Ascending aorta (tissue), 2 donors: ENCODE measurements at places on chromosomes 3 and 15. TPM values are rescaled to one million over a fixed set of nuclear protein-coding genes. Genes with fewer than 3 reads are reported as not detected.

DNA sequence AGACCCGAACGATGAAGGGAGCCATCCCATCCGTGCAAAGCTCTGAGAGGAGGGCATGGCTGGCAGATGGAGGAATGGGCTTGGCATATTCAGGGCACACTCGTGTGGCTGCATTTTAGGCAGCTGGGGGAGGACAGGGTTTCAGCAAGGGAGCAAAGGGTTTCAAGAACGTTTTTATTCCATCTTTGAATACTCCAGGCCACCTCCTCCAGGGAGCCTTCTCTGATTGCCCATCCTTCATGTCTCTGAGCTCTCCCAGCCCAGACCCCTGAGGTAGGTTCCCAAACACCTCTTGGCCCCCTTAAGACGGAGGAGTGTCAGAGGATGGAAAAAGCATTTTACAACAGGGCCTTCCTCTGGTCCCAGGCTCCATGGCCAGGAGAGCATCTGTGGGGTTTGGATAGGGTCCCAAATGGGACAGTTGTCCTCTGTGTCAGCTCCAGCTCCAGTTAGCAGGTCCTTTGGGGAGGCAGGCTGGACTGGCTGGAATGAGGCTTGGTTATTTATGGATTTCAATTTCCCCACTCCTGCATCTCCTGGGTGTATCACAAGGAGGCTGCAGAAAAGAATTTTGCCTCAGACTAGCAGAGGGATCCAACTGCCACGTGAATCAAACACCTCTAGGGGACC, 17.7 kb upstream of the SLC6A1 start:
- DNase-seq = no peak

DNA sequence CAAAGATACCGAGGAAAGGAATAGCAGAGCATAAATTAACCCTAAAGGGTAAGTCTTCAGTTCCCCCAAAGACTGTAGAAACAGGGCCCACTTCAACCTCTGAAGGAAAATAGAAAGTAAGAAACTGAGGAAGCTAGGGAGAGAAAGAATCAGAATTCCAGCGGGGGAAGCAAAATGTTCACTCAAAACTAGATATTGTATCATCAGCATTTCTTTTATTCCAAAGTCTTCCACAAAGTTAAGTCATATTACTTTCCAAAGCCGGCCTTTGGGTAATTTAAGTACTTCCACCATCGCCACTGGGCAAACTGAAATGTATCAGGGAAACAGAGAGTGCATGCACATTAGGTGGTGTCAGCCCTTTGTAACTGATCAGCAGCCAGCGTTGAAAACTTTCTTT, 88.3 kb downstream of the RSL24D1 start:
- DNase-seq = no peak

SAMD7 gene
- not detected for total RNA-seq

DNA sequence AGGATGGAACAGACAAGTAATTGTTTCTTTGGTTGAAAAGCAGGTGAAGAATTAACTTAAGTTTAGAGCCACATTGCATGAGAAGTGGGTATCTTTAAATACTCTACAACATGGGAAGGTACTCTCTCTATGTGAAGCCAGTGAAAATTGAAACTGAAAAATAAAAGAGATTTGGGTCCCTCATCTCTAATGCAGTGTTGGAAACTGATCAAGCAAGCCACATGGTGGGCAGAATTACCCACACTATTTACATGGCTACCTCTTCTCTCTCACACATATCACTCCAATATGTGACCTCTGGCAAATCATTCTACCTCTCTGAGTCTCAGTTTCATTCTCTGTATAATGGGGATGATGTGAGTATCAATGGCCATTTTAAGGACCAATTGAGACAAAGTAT, 339.0 kb downstream of the IL5RA start:
- DNase-seq = no peak

- no peak for DNase-seq
Observed at GRCh38 chr15:70753101-70753829, 10.1 kb downstream of the UACA start.

GRCh38 chr15:40062816-40063562, 24.0 kb upstream of the SRP14 start:
- DNase-seq = no peak

CLPX gene
- 13.7 TPM for total RNA-seq

DNA sequence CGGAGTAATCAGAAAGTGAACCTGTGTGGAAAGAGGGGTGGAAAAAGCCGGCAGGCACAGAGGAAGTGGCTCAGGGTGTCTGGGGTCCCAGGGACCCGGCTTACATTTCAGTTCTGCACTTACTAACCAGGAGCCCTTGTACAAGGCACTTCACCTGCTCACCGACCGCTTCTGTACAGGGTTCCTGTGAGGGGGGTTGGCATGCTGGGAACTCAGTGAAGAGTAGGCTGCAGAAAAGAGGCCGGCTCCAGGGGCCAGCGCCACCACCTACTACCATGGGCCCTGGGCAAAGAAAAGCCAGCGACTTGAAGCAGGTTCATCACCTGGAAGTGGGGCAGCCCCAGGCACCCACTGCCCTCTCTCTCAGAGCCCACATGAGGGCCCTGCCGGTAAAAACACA, 6.2 kb downstream of the STIMATE start:
- DNase-seq = no peak

GRCh38 chr15:68055224-68055705, 1.1 kb downstream of the PIAS1 start:
- DNase-seq = no peak

GRCh38 chr3:16460273-16460672, 53.2 kb downstream of the RFTN1 start:
- DNase-seq = no peak

GALNT15 gene
- total RNA-seq = 222 TPM

GRCh38 chr3:197076415-197076814, 46.8 kb upstream of the MELTF start:
- no peak for DNase-seq

- no peak for DNase-seq
Observed at GRCh38 chr15:91855684-91856489, 2.4 kb downstream of the SLCO3A1 start.

DNA sequence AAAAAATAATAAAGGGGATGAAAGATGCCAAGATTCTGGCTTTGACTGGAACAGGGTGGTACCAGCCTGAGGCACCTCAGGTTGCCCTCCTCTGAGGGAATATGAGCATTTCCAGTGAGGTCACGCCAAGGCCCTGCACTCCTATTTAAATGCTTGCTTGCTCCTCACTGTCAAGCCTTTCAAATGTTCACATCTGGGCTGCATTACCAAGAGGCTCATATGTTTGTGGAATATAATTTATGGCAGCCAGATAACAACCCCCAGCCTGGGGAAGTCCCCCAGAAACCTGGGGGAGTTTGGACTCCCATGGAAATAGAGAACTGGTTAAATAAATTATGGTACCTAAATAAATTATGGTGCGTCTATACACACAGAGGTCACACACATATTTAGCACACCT, 88.4 kb downstream of the FRMD4B start:
- DNase-seq = no peak

DNA sequence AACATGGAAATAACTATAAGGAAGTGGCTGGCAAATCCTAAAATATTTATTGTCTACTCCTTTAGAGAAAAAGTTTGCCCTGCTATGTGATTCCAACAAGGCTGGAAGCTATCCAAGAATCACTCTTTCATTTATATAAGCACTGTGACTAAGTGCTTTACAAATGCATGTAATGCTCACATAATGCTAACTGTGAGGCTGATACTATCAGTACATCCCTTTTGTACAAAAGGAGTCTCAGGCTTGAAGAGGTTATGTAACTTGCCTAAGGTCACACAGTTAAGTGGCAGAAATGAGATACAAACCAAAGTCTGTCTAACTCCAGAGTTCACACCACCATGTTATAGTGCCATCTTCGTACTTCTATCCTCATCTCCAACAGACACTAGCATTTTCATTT, 17.0 kb downstream of the TOPBP1 start:
- no peak for DNase-seq

GRAMD1C gene
- 0.21 TPM for total RNA-seq

DNA sequence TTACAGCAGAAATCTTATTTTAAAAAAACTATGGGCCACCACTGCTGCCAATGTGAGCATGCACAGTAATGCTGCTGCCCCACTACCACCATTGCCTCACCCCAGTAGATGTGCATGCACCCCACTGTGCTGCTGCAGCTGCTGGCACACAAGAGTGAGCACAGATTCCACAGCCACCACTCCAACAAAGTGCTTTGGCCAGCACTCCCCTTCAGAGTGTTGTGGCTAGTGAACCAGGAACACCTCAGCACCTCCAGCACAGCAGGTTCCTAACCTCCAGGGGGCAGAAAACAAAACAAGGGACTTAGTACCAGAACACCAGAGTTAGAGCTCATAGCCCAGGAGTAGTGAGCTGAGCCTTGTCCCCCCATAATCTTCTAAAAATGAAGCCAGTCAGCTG, 629.6 kb downstream of the PYDC2 start:
- DNase-seq = no peak

GABRB3 gene
- total RNA-seq = not detected

KLHDC8B gene
- 57.5 TPM for total RNA-seq

- no peak for DNase-seq
Observed at GRCh38 chr15:81560405-81560804, 186.4 kb upstream of the TMC3 start.

DNA sequence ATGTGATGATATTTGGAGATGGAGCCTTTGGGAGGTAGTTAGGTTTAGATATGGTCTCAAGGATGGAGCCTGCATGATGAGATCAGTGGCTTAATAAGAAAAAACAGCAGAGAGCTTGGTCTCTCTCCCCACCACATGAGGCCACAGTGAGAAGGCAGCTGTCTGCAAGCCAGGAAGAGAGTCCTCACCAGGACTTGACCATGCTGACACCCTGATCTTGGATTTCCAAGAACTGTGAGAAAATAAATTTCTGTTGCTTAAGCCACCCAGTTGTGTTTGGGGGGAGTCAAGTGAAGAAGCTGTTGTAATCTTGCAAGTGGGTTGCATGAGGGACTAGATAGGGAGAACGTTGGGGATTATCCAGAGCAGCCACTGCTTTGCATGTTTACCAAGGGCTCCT, 62.3 kb upstream of the TNFAIP8L3 start:
- no peak for DNase-seq

DNA sequence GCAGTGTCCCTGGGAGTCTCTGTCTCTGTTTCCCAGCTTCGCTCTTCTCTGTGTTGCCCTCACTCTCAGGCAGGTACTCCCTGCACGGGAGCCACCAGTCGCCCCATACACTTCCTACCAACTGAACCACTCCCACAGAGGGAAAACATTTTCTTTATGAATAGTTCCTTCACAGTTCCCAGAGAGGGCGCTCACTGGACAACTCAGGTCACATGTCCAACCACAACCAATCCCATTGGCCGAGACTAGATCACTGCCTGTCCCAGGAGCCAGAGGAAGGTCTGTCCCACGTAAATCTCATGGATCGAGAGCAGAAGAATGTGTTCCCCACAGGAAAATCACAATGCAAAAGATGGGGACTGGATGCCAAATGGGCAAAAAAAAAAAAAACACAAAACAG, 26.1 kb downstream of the GRK7 start:
- DNase-seq = no peak

GRCh38 chr15:80674245-80674614, 20.9 kb upstream of the ABHD17C start:
- DNase-seq = no peak

GRCh38 chr3:46052531-46052930, 25.2 kb upstream of the XCR1 start:
- no peak for DNase-seq

CERS3 gene
- total RNA-seq = not detected

GRCh38 chr3:121992601-121993560, 29.2 kb downstream of the ILDR1 start:
- DNase-seq = no peak

DNA sequence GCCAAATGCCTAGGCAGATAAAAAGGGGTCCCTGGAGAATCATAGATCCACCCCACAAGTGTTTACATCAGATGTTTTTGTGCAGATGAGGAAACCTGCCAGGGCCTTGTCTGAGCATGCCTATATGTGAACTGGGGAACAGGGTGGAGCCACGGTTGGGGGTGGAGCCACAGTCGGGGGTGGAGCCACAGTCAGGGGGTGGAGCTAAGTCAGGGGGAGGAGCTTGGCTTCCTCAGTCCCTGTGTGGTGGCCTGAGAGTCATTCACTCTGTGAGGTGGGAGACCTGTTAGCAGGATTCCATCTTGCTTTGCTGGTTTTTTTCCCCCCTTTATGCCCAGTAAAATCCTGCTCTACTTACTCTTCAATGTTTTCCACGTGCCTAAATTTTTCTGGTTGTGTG, 57.8 kb upstream of the TGFBR2 start:
- DNase-seq = no peak

DNA sequence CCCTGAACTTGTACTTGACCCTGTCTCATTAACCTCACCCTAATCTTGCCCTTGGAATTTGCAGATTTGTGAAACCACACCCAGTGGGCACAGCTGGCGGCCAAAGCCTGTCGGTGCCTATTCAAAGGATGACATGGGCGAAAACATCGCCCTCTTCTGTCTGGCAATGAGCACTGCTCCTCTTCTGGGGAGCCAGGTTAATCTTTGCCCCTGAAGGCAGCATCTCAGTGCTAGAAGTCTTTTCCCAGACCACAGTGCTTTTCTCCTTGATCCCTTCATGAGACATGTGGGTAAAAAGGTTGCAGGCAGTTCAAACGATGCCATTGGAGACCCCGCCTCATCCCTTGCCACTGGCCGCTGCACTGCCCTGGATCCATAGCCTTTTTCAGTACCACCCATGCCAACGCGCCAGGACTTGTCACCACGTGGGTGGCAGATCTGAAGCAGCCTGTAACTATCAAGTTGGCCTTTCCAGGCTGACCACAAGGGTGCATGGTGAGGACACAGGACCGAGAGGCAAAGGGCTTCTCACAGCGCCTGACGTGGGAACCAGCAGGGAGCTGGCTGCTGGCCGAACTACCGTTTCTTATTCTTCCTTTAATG, 6.5 kb upstream of the DNASE1L3 start:
- DNase-seq = peak; percentile 58

ZNF860 gene
- 0.43 TPM for total RNA-seq

DNA sequence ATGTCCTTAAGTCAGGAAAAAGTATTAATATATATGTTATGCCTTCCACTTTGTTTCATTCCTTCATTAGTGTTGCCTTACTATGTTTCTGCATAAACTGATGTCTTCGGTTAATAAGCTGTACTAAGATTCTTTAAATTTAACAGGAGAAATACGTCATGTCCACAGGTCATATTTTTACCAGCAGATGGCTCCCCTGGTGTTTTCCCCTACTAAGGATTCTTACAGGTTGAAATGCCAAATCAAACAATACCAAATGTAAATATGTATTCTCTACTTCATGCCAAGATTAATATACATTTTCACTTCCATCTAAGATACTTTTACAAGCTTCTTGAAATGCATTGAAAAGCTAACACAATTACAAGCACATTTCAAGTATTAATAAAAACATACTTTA, 1602.1 kb downstream of the SI start:
- no peak for DNase-seq

RASA2 gene
- 7.7 TPM for total RNA-seq

GRCh38 chr3:126679318-126679751, 24.4 kb upstream of the TXNRD3 start:
- DNase-seq = no peak

DNA sequence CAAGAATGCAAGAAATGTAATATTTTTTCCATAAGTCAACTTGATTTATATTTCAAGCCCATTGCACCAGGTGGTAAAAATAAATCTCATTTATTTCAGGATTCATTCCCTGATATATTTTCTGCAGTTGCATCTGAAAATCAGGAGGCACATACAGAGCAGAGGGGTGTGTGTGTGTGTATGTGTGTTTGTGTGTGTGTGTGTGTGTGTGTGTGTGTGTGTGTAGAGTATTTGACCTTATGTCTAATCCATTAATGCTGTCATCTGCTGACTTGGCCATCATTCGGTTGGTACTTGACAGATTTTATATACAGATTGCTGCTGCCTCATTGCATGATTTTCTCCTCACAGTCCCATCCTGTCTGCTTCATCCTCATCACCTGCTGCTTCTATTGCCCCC, 118.5 kb downstream of the SERPINI1 start:
- DNase-seq = no peak

SOX14 gene
- total RNA-seq = not detected
